ENCODE measurements at places on chromosomes 5 and 9.
A peak's percentile ranks its signal among the peaks of the same experiment; 100 is the strongest.

- DNase-seq, result peak; percentile 75
Measured at GRCh38 chr5:175796536-175797499, 74.6 kb upstream of the CPLX2 start.

GRCh38 chr5:43634621-43635020 lies 31.6 kb downstream of the NNT start:
- DNase-seq, result no peak

DNA sequence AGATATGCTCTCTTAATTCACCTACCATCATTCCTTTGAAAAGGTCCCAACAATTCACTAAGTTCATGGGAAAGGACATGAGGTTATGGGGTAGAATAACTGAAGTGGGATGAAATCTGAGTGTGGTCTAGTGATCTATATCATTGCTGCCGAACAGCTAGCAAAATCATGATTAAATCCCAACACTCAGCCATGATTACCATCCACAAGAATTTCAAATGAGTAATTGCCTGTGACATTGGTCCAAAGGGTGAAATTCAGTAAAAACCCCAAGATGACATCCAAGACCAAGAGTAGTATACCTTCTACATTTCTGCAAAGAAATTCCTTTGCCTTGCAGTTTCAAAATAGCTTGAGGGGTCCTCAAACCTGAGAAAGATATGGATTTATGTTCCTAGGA lies 225.6 kb downstream of the SPOCK1 start:
- DNase-seq, result no peak

DNA sequence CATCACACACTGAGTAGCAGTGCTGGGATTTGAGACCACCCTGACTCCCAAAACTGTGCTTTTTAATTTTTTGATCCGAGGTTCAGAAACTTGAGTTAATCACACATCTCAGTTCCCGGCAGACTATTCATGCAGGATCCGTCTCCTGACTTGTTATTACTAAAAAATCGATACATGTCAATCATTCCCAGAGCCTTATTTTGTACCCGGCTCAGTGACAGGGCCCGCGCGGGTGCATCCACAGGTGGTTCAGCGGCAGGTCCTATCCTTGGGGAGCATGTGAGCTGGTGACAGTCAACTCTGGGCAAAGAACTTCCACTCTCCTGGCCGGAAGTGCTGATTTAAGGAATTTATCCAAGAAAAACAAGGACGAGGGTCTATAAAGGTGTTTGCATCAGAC lies 95.9 kb upstream of the MVB12B start:
- DNase-seq, result no peak

GRCh38 chr9:23524607-23525155 lies 301.4 kb downstream of the ELAVL2 start:
- no peak for DNase-seq

- DNase-seq, result no peak
Measured at GRCh38 chr9:5846501-5846921, 13.6 kb upstream of the ERMP1 start.

- DNase-seq, result peak; percentile 63
Measured at GRCh38 chr9:90961375-90961774, 159.8 kb downstream of the SYK start.

DNA sequence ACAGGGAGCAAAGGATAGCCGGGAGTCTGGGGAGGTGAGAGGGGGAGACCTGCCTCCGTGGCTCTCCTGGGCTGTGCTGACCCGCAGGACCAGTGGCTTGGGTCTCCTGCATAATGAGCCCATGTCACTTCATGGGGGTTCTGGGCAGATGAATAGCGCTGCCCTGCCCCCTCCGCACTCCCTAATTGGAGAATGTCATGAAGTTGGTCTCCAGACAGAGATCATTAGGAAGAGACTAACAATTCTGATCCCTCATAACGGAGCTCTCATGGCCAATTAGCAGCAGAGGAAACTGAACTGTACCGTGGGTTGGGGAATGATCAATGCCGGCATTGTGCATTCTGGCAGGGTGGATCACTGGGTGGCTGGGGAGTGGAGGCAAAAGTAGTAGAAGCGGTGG lies 186.1 kb downstream of the FSTL4 start:
- no peak for DNase-seq

DNA sequence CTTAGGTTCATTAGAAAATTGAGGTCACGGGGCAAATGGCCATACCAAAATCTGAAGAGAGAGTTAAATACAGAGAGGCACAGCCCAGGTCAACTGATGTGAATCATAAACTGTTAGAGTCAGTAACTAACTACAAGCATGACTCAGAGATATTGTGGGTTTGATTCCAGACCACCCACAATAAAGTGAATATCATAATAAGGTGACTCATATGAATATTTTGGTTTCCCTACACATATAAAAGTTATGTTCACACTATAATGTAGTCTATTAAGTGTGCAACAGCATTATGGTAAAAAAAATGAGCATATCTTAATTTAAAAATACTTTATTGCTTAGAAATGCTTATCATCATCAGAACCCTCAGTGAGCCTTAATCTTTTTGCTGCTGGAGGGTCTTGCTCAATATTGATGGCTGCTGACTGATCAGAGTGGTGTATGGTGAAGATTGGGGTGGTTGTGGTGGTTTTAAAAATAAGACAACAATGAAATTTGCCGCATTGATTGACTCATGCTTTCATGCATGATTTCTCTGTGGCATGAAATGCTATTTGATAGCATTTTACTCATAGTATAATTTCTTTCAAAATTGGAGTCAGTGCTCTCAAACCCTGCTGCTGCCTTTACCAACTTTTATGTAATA lies 53.1 kb upstream of the EDIL3 start:
- no peak for DNase-seq

DNA sequence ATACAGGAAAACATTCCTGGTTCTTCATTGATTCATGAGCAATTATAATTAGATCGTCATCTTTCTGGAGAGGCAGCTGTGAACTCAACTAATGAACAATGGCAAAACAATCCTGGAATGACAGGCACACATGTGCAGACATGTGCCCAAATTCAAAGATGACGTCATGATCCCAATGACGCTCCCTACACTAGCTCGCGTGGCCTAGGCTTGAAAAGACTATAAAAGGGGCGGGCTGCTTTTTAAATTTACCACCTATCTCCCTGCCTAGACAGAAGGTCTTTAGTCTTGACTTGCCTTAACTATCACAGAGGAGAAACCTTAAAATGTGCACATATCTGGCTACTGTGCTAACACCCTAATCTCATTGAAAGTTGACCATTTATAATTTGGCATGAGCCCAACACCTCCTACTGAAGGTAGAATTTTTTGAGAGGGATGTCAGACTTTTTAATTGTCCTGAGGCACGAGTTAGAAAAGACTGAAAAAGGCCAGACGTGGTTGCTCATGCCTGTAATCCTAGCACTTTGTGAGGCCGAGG lies 88.2 kb downstream of the PRRT1B start:
- DNase-seq, result no peak

- DNase-seq, result no peak
Measured at GRCh38 chr9:127943011-127943662, 5.5 kb upstream of the DPM2 start.

DNA sequence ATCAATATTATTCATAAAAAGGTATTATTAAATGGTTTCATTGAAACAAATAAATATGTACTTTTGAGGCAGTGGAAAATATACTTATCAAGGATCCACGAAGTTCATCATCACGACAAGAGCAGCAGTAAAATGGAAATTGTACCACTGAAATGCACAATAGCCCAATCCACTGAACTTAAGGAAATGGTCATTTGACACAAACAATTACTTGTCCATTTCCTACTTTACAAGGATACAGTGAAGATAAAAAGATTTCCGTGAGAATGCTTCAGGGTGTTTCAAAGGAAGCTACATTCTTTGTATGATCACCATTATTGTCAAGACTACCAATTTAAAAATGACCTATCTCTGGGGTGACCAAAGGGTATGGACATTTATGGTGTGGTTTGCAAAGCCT lies 210.3 kb downstream of the SYK start:
- no peak for DNase-seq

DNA sequence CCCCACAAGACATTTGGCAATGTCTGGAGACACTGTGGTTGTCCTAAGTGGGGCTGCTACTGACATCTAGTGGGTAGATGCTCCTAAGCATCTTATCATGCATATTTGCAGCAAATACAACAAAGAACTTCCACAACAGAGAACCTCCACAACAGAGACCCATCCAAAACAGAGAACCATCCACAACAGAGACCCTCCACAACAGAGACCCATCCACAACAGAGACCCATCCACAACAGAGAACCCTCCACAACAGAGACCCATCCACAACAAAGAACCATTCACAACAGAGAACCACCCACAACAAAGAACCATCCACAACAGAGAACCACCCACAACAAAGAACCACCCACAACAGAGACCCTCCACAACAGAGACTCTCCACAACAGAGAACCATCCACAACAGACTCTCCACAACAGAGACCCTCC lies 32.8 kb downstream of the ARPC5L start:
- peak; percentile 63 for DNase-seq

DNA sequence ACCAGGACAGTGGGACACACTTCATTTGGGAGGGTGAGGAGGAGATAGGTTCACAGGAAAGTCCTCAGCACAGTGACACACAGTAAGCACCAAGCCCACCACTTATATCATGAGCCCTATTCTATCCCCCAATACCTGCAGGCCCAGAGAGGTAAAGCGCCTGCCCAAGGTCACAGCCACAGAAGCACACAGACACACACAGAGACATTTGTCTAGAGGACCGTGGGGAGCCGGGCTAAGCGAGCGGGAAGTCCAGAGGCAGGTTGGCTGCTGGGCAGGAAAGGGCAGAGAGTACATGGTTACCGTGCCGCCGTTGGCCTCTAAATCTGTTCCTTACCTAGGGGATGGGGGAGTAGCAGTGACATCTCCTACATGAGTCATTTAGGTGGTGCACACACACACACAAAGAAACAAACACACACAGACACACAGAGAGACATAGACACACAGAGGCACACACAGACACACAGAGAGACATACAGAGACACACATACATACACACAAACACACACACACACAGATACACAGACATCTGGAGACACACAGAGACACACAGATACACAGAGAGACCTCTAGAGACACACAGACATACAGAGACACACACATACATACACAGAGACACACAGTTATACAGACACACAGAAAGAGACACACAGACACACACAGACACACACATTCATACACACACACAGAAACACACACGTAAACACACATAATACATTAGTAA lies 15.9 kb upstream of the DUSP1 start:
- no peak for DNase-seq

GRCh38 chr5:88882276-88883038 lies 527 bp downstream of the MEF2C start:
- peak; percentile 59 for DNase-seq

- DNase-seq, result no peak
Measured at GRCh38 chr5:159982421-159983173, 26.3 kb upstream of the TTC1 start.
